Colonic mucosa (tissue), 4 donors: ENCODE measurements at places on chromosomes 3 and 15.

GRCh38 chr3:52822363-52822762 is 8.1 kb downstream of the ITIH4 start:
- no peak for DNase-seq

DNA sequence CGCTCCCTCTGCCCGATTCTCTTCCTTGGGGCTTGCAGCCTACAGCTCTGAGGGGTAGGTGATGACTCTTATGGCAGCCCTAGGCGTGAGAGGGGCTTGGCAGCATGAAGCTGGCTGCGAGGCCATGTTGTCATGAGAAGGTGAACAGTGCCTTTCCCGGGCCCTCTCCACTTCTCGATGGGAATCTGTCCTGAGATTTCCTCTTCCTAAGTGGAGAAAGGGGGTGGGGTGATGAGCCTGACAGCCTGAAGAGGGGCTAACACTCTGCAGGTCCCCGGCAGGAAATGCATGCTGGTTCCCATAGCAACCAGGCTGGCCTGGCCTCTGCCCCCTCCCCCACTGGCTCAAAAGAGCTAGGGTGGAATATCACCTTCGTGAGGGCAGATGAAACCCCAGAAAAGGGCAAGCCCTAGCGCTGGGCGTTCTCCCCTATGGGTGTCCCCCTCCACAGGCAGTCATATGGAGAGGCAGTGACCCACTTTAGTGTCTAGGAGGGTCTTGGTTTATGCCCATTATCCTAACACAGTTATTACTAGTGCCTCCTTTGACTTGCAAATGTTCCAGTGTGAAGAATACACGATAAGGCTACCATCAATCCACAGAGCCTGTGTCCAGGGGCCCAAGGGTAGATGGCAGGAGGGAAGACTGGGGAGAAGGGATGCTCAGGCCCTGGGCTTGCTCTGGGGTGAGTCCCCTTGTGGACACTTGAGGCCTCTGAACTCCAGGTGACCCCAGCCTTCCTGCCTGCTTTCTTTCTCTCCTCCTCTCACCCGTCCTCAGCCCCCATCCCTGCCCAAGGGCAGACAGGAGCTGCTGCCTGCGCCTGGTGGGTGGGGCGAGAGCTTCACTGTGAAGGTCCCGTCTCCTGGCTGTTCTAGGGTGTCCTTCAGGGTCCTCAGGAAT is 13.2 kb downstream of the EPHB3 start:
- DNase-seq, result no peak

DNA sequence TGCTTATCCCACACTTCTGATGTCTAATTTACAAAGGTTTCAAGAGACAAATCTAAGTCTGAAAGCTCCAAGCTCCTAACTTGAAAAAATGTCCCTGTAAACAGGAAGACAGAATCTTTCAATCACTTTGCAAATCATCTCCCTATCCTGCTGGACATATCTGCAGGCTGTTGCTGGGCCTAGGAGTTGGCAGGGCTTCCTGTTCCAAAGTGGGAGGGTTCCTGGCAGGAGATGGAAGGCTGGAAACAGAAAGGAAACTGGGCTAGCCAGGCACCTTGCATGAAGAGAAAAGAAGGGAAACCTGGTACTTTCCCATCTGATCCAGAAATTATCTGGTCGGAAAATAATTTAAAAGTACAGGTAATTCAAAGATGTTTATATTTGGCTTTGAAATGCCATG is 227.3 kb upstream of the IL12A start:
- DNase-seq, result no peak

DNA sequence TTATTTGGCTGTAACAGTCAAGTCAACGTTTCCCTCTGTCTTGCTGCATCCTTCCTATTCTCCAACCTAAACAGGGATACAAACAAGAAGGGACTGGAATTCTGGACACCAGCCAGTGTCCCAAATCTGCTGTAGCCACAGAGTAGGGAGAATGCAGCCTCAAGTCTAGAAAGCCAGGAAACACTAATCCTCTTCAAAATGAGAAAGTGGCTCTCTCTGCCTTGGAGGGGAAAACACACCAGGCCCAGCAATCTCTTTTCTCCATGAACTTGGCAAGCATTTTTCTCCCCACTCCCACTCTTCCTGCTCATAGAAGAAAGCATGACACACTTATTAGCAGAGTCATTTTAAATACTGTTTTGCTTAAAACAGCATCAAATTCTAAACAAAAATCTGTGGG is 781.7 kb downstream of the SQOR start:
- no peak for DNase-seq

DNA sequence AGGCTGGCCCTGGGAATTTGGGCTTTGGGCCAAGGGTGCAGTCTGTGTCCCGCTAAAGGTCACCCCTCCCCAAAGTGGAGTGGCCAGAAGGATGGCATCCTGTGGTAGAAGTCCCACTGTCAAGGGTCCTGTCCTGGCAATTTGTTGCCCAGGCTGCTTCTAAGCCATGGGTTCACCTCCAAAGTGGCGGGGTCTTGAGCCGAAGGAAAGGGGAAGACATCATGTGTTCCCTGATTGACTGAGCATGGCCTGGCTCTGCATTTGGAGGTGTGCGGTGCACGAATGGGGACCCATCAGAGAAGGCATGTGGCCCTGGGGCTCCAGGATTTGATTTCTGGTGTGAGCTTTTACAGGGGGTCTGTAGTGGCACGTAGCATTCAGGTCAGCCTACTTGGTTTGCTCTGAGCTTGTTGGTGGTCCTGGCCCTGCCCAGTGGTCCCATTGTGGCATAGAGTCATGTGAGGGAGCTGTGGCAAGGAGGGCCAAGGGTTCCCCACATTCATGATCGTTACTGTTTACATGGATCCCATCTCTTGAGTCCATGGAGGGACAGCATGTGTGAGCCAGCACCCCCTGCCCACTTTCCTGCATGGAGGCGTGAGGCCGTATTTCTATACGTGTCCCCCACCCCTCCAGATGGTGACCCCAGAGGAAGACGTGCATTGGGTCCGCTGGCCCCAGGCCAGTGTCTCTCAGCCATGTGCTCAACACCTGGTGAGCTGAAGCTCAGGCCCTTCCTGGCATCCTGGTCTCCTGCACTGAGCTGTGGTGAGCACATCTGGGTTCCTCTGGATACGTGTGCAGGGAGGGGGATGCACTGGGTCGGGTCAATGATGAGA is 225.1 kb downstream of the SNRPN start:
- no peak for DNase-seq

DNA sequence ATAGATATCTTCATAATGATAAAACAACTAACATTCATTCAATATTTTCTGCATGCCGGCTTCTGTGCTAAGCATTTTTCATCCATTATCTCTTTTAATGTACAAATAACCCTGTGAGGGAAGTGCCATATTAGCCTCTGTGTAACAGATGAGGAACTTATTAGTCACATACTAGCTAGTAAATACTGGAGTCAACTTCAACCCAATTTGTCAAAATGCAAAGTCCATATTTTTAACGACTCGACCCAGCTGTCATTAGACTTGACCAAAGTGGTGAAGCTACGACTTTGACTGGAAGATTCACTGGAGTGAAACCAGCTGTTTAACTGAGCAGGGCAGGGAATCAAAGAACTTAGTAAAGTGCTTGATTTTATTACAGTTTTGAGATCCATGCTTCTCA is 41.6 kb downstream of the PARP15 start:
- no peak for DNase-seq

- no peak for DNase-seq
Measured at GRCh38 chr3:149509526-149509925, 35.0 kb downstream of the TM4SF4 start.

- DNase-seq, result no peak
Measured at GRCh38 chr3:103919327-103919726, 1447.4 kb upstream of the ALCAM start.

GRCh38 chr15:83983634-83984458 is 251.7 kb upstream of the GOLGA6L4 start:
- DNase-seq, result no peak
